ENCODE measurements at places on chromosomes 2 and 18.
A peak's percentile ranks its signal among the peaks of the same experiment; 100 is the strongest.

DNA sequence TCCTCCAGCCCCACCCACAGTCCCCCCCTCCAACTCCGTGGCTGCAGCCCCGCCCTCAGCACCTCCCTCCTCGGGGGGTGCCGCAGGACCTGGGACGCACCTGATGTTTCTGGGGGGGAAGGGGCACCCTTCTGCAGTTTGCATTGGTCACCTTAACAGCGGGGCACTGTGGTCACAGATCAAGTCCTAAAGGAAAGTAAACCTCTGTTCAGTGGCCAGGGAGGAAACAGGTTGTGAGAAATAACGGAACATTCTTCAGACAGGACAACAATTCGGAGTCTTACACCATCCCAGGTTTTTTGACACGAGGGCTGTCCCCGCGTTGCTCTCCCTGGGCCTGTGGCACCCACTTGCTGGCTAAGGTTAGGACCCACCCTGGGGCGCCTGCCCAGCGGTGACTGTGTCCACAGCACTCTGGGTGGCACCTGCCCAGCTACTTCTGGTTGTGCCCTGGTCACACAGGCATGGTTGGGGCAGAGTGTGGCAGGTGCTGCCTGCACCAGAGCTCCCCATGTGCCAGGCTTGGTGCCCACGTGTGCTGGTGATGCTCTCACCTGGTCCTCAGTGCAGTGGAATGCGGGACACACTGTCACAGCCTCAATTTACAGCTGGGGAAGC lies 93.5 kb upstream of the OTOS start:
- no peak for DNase-seq

- DNase-seq, result peak; percentile 11
These were observed 45.9 kb upstream of the RHOB start for GRCh38 chr2:20400787-20401488.

GRCh38 chr2:209526561-209526960 lies 102.7 kb downstream of the MAP2 start:
- DNase-seq, result no peak

GRCh38 chr2:64291181-64291580 lies 147.0 kb upstream of the PELI1 start:
- DNase-seq, result peak; percentile 61

DNA sequence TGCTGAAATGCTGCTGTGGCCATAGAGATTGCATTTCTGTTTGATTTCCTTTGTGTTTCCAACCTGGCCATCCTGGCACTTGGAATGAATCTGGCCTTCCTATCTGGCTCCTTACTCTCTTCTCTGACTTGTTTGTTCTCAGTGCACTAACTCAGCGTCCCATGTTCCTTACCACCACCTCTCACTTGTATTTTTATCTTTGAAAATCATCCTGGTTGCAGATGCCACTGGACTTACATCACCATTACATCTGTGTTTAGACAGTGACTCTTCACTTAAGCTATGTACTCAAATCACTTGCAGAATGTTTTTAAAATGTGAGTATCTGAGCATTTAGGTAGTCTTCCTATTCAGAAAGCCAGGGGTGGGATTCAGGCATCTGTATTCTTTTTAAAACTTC lies 239.5 kb downstream of the WDR7 start:
- DNase-seq, result peak; percentile 86

GRCh38 chr2:98300141-98300874 lies 45.9 kb upstream of the CNGA3 start:
- no peak for DNase-seq

DNA sequence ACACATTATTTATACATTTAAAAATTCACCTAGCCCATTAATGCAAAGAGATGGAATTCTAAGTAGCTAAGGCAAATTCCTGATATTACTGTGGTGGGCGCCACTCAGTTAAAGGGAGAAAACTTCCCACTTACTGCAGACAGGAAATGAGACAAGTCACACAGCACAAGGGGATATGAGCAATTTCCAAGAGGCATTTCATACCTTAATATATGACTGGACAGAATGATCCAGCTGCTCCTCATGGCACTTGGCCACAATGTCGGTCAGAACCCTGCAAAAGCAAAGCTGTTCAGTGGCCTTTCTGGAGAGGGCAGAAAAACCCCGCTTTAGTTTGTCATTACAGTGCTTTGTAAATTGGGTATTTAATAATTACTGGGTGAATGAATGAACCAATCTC lies 121.4 kb upstream of the CCDC195 start:
- DNase-seq, result peak; percentile 84

DNA sequence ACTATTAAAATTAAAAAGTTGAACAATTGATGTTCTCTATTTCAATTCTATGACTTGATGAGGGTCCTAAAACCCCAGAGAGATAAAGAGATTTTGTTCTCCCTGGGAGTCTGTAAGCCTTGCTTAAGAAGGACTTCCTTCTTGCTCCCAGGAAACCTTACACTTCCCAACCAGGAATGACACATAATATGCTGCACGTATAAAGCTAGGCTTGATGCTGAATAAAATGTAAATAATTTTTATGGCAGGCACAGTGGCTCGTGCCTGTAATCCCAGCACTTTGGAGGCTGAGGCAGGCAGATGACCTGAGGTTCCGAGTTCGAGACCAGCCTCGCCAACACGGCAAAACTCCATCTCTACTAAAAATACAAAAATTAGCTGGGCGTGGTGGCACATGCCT lies 27.8 kb downstream of the SPIRE1 start:
- peak; percentile 42 for DNase-seq

DNA sequence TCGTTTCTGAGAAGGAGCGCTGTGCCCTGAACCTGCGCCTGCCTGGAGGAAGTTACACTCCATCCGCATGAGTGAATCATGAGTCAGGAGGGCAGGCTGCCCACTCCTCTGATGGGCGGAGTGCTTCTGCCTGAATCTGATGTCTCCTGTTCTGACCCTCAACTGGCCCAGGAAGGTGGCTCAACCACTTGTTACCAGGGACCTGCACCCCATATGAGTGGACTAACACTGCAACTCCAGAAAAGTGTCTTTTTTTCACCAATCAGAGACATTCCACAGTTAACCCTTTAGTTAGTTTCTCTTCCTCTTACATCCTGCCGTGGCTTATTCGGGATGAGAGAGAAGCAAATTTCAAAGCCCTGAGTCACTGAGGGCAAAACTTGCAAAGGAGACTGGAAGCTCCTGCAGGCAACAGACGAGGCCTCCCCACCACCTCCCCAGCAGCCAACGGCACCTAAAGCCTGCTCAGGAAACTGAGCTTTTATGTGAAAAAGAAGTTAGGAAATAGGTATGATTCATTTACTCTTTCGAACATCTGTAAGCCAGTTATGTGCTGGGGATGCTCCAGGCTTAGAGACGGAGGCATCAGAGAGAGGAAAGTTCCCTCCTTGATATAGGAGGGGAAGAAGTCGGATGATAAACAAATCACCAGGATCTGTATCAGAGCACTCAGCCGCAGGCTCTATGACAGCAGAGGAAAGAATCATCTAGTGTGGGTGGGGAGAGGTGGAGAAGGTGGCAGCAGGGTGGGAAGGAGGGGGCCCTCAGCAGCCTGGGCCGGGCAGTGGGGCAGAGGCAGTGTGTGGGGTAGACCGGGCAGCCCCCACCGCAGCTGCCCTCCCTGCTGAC lies 30.9 kb downstream of the MBP start:
- peak; percentile 99 for DNase-seq

DNA sequence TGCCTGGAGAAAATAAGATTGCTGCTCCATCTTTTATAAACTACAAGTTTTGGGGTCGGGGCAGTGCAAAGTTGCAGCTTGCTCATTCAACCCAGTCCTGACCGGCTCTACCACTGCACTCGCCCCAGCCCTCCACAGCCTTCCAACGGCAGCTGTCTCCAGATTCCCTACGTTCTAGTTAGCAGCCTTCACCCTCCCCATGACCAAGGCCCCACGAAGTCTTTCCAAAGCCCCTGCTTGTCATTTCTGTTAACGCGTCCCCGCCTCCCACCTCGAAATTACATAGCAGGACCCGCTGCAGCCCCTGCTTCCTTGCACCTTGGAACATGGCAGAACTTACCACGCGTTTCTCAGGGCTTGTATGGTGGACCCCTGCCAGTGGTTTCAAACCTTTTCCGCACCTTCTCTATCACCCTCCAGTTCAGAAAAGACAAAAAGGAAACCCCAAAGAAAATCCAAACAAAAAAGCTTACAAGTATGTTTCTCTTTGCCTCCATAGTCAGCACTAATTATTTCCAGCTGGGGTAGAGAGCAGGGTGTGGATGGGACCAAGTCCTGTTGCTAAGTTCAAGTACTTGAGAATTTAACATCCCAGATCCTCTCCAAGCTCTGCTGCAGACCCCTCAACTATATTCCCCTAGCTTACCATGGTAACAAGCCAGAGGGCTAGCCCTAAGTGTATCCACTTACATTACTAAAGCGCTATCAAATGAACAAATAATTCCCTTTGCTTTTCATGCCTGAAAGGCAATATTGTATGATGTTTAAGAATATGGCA lies 161.5 kb downstream of the TGIF1 start:
- no peak for DNase-seq

- no peak for DNase-seq
These were observed 131.4 kb downstream of the ALK start for GRCh38 chr2:29789911-29790485.

- DNase-seq, result no peak
These were observed 49.3 kb upstream of the GALNT3 start for GRCh38 chr2:165843351-165843750.

- DNase-seq, result peak; percentile 71
These were observed 42.1 kb upstream of the GPR39 start for GRCh38 chr2:132374551-132374950.

- no peak for DNase-seq
These were observed 588 bp downstream of the TMEM214 start for GRCh38 chr2:27033253-27033852.

- DNase-seq, result no peak
These were observed 36.2 kb downstream of the MTCL1 start for GRCh38 chr18:8741532-8741931.

GRCh38 chr2:56127463-56128152 lies 56.2 kb upstream of the CCDC85A start:
- no peak for DNase-seq

- no peak for DNase-seq
These were observed 188.5 kb downstream of the HDAC4 start for GRCh38 chr2:239212121-239212928.

- no peak for DNase-seq
These were observed 43.4 kb downstream of the EPB41L3 start for GRCh38 chr18:5500158-5500939.

GRCh38 chr2:174078275-174078674 lies 113.1 kb upstream of the SP3 start:
- peak; percentile 3 for DNase-seq

DNA sequence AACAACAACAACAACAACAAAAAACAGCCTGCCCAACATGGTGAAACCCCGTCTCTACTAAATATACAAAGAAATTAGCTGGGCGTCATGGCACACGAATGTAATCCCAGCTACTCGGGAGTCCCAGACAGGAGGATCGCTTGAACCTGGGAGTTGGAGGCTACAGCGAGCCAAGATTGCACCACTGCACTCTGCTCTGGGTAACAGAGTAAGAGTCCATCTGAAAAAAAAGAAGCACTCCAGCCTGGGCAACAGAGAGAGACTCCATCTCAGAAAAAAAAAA lies 344.1 kb upstream of the PLGLB2 start:
- DNase-seq, result no peak

- no peak for DNase-seq
These were observed 23.7 kb upstream of the MMADHC start for GRCh38 chr2:149611100-149611820.

DNA sequence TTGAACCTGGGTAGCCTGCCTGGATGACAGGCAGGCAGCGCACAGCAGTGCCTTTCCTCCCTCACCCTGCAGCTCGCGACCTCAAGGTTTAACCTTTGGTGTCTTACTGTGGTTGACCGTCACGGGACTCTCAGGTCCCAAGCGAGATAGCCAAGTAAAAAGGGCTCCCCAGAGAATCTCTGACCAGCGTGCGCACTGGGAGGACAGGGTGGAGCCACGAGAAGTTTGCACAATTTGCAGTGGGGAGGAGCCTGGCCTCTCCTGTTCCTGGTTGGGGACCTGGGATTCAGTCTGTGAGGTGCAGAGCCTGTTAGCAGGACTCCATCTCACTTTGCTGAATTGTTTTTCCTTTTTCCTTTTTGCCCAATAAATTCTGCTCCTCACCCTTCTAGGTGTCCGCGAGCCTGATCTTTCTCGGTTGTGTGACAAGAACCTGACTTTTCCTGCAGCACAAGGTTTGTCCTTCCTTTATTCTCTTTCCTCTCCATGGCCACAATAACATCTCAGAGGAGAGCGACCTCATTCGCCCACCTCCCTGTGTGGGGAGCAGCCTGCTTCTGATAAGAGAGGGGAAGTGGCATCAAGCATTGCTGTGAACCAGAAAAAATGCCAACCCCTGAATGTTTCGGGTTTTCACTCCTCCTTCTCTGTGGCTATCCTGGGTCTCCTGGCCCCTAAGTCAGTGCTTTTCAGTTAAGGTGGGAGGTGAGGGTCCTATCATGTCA lies 36.2 kb downstream of the POU3F3 start:
- no peak for DNase-seq

- no peak for DNase-seq
These were observed 18.1 kb downstream of the LPIN2 start for GRCh38 chr18:2994603-2995432.

- no peak for DNase-seq
These were observed 68.9 kb upstream of the ITM2C start for GRCh38 chr2:230795856-230796255.

DNA sequence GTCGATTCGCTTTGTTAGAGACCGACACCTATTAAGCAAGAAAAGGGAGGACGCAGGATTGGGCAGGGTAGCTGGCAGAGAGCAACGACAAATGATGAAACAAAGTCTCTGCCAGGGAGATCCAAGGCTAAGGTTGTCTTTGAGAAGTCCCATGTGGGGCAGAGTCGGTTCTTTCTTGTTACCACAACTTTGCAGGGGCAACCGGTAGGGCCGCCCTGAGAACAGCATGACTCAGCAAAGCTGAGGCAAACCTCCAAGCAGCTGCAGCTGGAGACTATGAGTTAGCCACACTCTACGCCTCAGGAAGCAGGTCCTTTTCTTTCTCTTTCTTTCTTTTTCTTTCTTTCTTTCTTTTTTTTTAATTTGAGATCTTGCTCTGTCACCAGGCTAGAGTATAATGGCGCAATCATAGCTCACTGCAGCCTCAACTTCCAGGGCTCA lies 452.3 kb upstream of the ID2 start:
- DNase-seq, result peak; percentile 34

DNA sequence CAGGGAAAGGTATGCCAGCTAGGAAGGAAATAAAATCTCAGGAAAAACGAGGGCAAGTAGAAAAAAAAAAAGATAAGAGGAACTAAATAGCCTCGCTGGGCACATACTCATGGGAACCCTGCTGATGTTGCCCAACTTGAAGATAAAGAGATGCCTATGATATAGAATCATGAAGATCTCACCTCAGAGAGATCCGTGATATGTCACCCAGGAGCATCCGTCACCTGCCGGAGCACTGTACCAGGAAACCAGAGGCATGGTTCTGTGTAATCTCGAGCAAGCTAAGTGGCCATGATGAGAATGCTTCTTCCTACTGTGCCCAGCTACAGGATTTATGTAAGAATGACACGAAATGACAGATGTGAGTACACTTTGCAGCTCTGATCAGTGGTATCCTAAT lies 40.0 kb downstream of the CYP1B1 start:
- no peak for DNase-seq

DNA sequence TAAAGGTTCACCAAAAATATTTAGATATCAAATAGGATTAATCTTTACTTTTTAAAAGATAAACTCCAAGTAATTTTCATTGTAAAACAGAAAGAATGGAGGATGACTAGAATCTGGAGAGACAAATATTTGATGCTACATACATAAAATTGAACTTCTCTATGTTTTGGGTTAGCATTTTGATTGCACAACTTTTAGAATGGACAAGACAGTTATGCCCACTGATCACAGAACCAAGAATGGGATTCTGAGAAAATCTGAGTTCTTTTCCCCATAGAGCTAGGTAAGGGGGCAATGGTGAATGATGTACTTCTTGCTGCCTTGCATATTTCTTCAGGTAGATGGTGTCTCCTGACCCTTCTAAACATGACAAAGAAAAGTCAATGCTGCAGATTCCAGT lies 191.2 kb upstream of the ZEB2 start:
- DNase-seq, result no peak

Data from M059J (cell line).